Aorta (tissue), 5 donors: ENCODE measurements at places on chromosomes 13 and 19.

- DNase-seq: no peak
Observed at GRCh38 chr19:12891553-12892021, 627 bp downstream of the GCDH start.

DNA sequence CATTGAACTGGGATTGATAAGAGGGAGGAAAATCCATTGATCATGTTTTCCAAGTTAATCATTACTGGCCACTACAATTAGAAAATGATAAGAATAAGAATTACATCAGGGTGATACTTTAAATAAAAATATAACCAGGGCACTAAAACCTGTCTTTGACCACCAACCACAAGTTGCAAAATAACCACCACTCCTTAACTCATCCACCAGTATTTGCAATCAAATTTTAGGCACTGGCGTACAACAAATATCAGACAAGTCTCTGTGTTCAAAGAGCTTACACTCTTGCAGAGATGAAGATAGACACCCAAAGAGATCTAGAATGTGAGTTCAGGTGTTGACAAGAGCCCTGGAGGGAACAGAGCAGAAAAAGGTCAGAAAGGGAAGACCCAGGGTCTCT is 514 bp downstream of the CEACAM3 start:
- DNase-seq: no peak

DNA sequence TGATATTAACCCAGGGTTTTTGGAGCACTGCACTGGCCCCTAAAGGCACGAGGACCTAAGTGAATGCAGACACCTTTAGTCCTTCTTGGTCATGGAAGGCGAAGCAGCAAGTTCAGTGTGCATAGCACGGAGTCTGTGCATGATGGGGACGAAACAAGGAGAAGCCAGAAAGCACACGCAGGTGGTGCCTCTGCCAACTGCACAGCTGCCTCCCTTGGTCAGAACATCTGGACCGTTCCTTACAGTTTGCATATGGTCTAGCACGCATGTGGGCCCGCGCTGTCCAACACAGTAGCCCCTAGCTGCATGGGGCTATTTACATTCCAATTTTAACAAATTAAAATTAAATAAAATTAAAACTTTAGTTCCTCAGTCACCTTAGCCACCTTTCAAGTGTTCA is 44.0 kb downstream of the FLT3 start:
- no peak for DNase-seq

DNA sequence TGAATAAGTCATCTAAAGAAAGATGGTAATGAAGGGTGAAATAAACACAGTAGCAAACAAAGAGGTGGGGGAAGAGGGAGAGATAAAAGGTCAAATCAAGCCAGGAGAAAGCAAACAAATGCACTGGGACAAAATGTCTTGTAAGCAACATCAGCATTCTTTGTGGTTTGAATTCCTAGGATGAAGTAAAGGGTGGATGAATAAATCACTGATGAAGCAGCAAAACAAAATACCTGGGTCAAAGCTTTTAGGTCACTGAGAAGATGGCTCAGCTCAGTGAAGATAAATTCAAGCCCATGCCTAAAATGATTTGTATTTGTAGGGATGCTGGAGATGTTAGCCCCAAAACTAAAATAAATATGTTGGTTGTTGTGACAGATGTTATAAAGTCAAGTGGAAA is 86.5 kb upstream of the FBXL3 start:
- no peak for DNase-seq

DNA sequence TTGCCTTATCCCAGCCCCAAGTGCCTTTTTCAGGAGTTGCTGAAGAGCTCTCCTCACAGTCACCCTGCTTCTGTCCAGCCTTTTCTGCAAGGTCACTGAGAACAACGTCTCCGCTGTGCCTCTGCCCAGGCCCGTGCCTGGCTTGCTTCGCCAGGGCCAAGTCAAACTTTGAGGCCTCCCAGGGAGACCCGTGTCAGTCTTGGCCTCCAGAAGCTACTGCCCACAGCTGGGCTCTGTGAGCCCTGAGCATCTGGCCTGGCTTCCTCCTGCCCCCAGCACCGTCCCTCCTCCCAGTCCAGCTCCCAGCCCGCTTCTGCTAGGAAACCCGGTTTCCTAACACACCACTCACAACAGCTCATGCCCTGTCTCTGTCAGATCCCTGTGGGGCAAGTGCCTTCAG is 165.9 kb downstream of the TEX29 start:
- DNase-seq: no peak
